ENCODE measurements at places on chromosomes 12 and 14.

GRCh38 chr12:32252199-32253073 is 145.8 kb downstream of the BICD1 start:
- peaks cover 4% of the 10 kb centered on the region for H3K4me1 ChIP-seq
- H3K36me3 ChIP-seq, result peaks cover 5% of the 10 kb centered on the region
- H3K27me3 ChIP-seq, result no peaks in the 10 kb centered on the region
- no peak for DNase-seq
- H3K27ac ChIP-seq, result no peak overlapping the region

DNA sequence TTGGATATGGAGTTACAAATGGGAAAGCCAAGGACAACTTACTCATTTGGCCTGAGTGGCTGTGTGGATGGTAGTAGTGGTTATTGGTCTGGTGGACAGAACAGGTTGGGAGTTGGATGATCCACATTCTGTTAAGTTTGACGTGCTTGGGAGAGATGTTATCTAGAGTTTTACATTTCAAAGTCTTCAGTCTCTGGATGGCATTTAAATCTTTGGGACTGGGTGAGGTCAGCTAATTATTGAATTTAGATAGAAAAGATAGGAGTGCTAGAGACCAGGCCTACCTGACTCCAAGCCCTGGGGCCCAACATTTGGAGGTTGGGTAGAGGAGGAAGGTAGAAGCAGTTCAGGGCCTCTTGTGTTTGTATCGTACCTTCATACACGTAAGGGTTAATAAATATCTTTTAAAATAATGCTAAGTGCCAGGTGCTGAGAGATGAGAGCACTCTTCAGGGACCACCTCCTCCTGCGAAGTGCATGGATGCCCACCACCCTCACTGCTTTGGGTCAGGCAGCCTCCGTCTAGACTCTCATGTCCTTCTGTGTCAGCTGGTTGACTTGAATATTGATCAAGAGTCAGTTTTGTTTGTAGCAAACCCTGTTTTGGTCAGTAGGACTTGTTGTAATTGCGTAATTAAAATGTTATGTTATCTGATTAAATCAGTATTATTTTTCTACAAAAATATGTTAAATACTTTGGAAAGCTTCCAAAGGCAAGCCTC is 460.4 kb upstream of the RGS6 start:
- H3K27me3 ChIP-seq, result no peaks in the 10 kb centered on the region
- peaks cover 58% of the 10 kb centered on the region for H3K4me1 ChIP-seq
- DNase-seq, result no peak
- H3K27ac ChIP-seq, result peak overlapping the region; percentile 74

DNA sequence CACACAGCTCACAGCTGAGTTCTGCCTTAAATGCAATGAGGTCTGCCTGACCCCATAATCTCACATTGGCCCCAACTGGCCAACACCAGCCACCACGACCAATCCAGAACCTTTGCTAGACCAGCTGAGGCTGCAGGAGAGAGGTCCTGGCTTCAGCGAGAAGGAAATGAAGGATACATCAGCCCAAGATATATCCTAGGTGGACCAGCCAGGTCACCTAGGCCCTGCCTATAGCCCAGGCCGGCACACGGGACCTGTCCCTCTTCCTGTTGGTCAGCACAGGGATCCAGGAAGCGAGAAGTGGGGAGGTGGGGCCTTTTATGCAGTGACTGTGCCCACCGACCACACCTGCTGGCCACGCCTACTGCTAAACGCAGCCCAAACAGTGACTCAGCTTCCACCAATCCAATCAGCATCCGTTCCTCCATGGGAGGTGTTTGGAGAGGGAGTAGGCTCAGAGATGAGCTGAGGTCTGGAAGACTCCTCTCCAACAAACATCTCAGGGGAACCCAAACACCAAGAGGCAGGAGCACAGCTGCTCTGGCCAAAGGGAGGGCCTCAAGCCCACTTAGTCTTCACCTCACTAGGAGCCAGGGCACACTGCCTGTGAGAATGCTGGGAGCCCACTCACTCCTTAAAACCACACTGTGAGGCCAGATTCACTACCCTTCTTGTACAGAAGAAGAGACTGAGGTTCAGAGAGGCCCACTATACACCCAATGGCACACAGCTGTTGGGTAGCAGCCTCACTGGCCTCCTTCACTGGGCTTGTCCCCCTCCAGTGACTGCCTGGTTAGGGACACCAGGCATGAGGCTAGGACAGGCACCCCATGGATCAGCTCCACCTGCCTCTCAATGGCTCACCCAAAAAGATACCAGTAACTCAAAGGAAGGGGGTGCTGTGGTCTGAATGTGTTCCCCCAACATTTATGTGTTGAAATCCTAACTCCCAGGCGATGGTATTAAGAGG is 51.3 kb upstream of the PPP2R5C start:
- no peaks in the 10 kb centered on the region for H3K36me3 ChIP-seq
- no peaks in the 10 kb centered on the region for H3K27me3 ChIP-seq
- peaks cover 39% of the 10 kb centered on the region for H3K4me1 ChIP-seq
- DNase-seq, result no peak
- no peak overlapping the region for H3K4me3 ChIP-seq
- peak overlapping the region; percentile 63 for H3K27ac ChIP-seq

- H3K4me3 ChIP-seq, result no peak overlapping the region
- peaks cover 79% of the 10 kb centered on the region for H3K36me3 ChIP-seq
- H3K27me3 ChIP-seq, result no peaks in the 10 kb centered on the region
- no peaks in the 10 kb centered on the region for H3K4me1 ChIP-seq
- H3K27ac ChIP-seq, result no peak overlapping the region
Observed at GRCh38 chr12:82473111-82473754, 114.9 kb downstream of the METTL25 start.

DNA sequence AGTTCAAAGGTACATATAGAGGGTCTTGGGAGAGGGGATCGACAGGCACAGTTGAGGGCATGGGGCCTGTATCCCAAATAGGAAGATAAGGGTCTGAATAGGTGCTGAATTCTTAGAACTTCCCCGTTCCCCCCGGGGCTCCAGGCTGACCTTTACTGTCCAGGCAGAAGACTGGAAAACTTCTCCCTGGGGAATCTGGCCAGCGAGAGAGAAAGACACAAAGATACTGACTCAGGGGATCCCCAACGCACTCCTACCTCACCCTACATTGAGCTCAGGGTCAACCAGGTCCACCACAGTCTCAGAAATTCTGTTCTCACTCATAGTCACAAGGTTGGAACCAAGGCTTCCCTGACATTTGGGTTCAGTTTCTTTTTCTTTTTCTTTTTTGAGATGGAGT is 46.2 kb downstream of the ACACB start:
- no peaks in the 10 kb centered on the region for H3K27me3 ChIP-seq
- no peaks in the 10 kb centered on the region for H3K4me1 ChIP-seq
- H3K4me3 ChIP-seq, result no peak overlapping the region
- no peak overlapping the region for H3K27ac ChIP-seq

GRCh38 chr14:77825895-77826519 is 26.1 kb downstream of the ADCK1 start:
- no peaks in the 10 kb centered on the region for H3K4me1 ChIP-seq
- H3K27ac ChIP-seq, result no peak overlapping the region
- no peaks in the 10 kb centered on the region for H3K27me3 ChIP-seq
- H3K36me3 ChIP-seq, result peaks cover 46% of the 10 kb centered on the region
- H3K4me3 ChIP-seq, result no peak overlapping the region

GRCh38 chr12:50734409-50735263 is 29.3 kb upstream of the ATF1 start:
- no peaks in the 10 kb centered on the region for H3K27me3 ChIP-seq
- H3K4me1 ChIP-seq, result peaks cover 4% of the 10 kb centered on the region
- peaks cover 96% of the 10 kb centered on the region for H3K36me3 ChIP-seq
- no peak overlapping the region for H3K27ac ChIP-seq
- DNase-seq, result peak; percentile 35

DNA sequence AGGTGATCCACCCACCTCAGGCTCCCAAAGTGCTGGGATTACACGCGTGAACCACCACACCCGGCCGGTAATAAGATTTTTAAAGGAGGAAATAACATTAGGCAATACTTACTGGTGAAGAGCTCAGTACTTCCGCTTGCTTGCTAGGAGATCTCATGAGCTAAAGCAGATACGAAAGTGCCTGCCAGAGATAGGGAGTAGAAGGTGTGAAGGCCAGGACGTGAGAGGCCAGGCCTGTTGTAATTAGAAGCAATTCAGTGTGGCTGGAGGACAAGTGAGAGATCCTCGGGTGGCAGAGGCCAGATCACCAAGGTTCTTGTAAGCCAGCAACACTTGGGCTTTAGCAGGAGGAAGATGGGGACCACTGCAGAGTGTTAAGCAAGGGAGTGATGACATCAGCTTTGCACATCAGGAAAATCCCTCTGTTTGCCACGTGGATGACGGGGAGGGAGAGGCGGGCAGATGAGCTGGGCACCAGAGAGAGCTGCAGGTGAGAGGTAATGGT is 7.6 kb downstream of the TECPR2 start:
- H3K4me3 ChIP-seq, result no peak overlapping the region
- peak overlapping the region; percentile 23 for H3K27ac ChIP-seq
- H3K4me1 ChIP-seq, result peaks cover 51% of the 10 kb centered on the region
- no peaks in the 10 kb centered on the region for H3K27me3 ChIP-seq

GRCh38 chr12:103181366-103182152 is 224.1 kb downstream of the ASCL1 start:
- peaks cover 4% of the 10 kb centered on the region for H3K27me3 ChIP-seq
- no peak overlapping the region for H3K27ac ChIP-seq
- no peak overlapping the region for H3K4me3 ChIP-seq
- H3K36me3 ChIP-seq, result no peaks in the 10 kb centered on the region
- DNase-seq, result no peak
- no peaks in the 10 kb centered on the region for H3K4me1 ChIP-seq

DNA sequence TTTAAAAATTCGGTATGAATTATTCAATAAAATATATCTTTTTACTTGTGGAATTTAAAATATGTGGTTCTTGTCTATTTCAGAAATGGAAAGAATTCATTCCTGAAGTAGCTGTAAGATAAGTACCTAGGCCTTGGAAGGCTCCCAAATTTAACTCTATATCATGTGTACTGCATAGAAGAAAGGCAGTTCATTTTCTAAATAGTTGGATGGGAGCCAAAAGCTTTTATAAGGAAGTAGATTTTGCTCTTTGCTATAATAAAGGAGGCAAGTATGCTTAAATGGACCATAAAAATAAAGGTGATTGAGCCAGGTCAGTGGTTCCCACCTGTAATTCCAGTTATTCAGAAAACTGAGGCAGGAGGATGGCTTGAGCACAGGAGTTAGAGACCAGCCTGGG is 187.5 kb downstream of the ATXN7L3B start:
- H3K4me1 ChIP-seq, result no peaks in the 10 kb centered on the region
- H3K4me3 ChIP-seq, result no peak overlapping the region

- DNase-seq, result no peak
- H3K4me1 ChIP-seq, result peaks cover 10% of the 10 kb centered on the region
- no peaks in the 10 kb centered on the region for H3K27me3 ChIP-seq
- no peak overlapping the region for H3K27ac ChIP-seq
Observed at GRCh38 chr12:93010461-93010860, 81.4 kb upstream of the EEA1 start.

GRCh38 chr12:128755566-128755965 is 68.2 kb downstream of the SLC15A4 start:
- DNase-seq, result no peak
- H3K27me3 ChIP-seq, result peaks cover 4% of the 10 kb centered on the region
- no peaks in the 10 kb centered on the region for H3K4me1 ChIP-seq
- no peak overlapping the region for H3K4me3 ChIP-seq
- no peaks in the 10 kb centered on the region for H3K36me3 ChIP-seq

DNA sequence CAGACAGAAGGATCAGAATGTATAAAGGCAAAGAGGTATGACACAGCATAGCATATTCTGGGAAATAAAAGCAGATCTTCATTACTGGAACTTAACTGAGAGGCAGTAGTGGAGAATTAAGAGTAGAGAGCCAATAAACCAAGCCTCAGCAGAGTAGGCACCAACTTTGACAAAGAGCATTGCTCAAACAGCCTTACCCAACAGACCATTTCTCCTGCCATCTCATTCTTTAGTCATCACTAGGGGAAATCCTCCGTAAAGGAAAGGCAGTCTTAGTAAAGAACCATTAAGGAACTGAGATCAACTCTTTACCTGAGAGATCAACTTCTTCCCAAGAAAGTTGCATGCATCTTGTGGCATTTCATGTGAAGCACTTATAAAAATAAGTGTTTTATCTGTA is 36.6 kb downstream of the SENP1 start:
- H3K27me3 ChIP-seq, result no peaks in the 10 kb centered on the region
- no peak overlapping the region for H3K4me3 ChIP-seq
- H3K27ac ChIP-seq, result peak overlapping the region; percentile 23
- no peak for DNase-seq

- H3K4me1 ChIP-seq, result no peaks in the 10 kb centered on the region
- H3K36me3 ChIP-seq, result peaks cover 92% of the 10 kb centered on the region
- H3K27ac ChIP-seq, result no peak overlapping the region
- DNase-seq, result no peak
Observed at GRCh38 chr14:99459481-99460100, 21.1 kb downstream of the SETD3 start.

DNA sequence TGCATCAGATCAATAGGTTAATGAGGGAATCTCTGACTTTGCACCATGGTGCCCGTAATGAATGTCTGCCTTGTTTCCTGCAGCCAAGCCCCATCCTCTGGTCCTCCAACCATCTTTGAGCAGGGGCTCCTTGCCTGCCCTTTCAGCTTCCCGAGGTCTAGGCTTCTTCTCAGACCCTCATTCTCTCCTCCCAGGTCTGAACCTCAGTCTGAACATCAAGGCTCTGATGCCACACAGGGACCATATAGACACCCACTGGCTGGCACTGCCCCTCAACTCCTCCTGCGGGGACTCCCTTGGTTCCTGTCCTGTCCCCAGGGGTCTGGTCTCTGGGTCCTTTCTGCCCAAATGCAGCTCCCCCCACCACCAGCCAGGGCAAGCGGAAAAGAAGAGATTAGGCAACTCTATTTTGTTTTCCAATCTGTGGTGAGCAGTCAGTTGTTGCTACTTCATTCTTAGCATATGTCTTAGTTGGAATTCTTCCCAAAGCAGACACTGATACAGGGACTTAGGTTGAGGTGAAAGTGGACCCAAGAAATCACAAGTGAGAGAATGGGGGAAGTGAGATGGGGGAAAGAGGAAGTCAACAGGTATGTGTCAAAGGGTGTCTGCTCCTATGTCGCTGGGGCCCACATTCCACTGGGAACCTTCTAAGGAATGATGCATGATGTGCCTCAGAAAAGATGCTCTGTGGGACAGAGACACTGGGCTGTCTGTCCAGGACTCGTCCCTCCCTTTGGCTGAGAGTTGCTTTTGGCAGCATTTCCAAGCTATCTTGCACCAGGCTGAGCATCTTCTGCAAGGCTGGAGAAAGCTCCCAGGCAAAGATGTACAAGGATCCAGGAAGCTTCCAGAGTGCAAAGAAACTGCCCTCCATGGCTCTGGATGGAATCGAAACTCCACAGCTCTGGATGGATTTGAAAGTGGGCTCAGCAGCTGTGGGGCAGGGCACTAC is 1096.5 kb upstream of the TMEM132C start:
- peaks cover 32% of the 10 kb centered on the region for H3K27me3 ChIP-seq
- H3K27ac ChIP-seq, result no peak overlapping the region
- DNase-seq, result no peak

DNA sequence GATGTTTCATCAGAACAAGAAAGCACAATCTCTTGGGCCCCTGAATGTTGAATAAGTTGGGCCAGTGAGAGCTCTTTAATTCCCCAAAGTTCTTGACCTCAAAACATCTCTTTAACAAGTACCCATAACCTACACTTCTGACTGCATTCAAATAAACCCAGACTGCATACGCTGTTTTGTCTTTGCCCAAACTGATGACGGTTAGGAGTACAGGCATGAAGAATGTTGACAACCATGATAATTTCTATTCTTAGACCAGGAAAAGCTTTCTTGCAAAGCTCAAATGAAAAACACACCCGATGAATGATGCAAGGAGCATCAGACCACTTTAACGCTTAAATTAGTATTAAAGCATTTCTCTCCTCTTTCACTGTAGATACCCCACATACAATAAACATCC is 11.7 kb upstream of the RAB3IP start:
- no peaks in the 10 kb centered on the region for H3K36me3 ChIP-seq
- no peak for DNase-seq
- no peak overlapping the region for H3K4me3 ChIP-seq
- no peak overlapping the region for H3K27ac ChIP-seq
- no peaks in the 10 kb centered on the region for H3K4me1 ChIP-seq

Data from activated T-cell treated with anti-CD3 and anti-CD28 coated beads, Interleukin-2, amount 50 U/mL, for 24 hours (primary cell).